ENCODE measurements at places on chromosomes 5 and 9.

GRCh38 chr5:103569313-103570060, 6.9 kb upstream of the NUDT12 start:
- no peak for DNase-seq

- DNase-seq, result no peak
Measured at GRCh38 chr9:34715639-34716215, 5.8 kb upstream of the CCL21 start.

- DNase-seq, result no peak
Measured at GRCh38 chr5:169569513-169569912, 14.1 kb upstream of the SPDL1 start.

- DNase-seq, result no peak
Measured at GRCh38 chr9:8494571-8494970, 695.0 kb upstream of the DMAC1 start.

GRCh38 chr5:158317507-158317906, 458.6 kb upstream of the CLINT1 start:
- DNase-seq, result no peak

GRCh38 chr5:120684213-120684612, 220.1 kb downstream of the PRR16 start:
- DNase-seq, result no peak

DNA sequence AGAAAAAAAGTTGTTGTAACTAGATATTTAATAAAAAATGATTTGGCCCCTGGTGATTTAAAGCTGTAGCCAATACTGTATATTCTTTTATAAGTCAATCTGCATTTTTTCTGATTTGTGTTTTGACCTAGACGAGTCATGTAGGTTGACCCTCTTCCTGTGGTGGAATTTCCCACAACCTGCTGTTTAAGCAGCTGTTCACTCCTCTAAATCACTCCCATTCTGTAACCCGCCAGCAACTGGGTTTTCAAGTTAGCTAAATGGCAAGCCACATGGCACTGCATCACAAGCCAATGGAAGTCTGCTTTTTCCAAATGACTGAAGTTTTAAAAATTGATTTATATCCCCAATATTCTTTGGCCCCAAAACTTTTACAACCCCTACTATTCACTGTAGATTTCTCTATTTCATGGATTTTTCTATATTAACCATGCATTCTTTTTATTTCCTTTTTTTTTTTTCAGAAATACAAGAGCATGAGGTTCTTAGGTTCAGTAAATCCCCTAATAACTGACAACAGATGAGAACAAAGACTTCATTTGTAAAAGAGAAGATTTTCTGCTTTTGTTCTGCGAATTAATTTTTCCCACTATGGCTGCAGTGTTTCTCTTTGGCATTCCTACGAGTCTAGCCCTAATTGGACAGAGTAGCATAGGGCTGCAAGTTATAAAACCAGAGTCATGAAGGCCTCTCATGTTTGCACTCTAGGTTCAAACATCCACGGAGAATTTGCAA, 184.5 kb upstream of the TLE4 start:
- no peak for DNase-seq

GRCh38 chr5:172164769-172165212, 23.2 kb downstream of the STK10 start:
- no peak for DNase-seq

GRCh38 chr5:149915392-149916260, 29.0 kb downstream of the PDE6A start:
- no peak for DNase-seq

DNA sequence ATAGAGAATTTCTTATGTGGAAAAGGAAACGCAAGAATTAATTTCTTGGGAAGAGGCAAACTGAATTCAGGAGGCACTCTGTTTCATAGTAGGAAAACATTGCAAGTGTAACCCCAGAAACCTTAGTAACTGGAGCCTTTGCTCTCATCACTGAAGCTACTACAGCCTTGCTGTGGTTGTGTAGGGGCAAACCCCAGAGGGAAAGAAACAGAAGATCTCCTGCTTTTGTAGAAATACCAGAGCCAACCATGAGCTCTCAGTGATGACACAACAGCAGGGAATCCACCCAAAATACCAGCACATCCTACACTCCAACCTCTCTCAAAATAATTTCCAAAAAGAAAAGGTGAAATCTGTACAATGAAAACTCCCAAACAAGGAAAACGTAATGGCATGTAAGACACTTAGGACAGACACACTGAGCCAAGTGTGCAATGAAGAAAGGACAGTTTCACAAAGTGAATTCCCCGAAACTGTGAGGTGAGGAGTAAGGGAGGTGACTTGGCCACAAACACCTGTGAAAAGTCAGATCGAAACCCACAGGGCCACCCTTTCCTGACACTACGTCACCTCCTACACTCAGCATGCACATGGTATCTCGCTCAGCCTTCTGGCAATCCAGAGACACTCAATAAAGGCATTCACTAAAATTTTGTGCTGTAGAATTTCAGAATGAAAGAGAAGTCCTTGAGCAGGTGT, 8.5 kb upstream of the ACSL6 start:
- DNase-seq, result no peak

DNA sequence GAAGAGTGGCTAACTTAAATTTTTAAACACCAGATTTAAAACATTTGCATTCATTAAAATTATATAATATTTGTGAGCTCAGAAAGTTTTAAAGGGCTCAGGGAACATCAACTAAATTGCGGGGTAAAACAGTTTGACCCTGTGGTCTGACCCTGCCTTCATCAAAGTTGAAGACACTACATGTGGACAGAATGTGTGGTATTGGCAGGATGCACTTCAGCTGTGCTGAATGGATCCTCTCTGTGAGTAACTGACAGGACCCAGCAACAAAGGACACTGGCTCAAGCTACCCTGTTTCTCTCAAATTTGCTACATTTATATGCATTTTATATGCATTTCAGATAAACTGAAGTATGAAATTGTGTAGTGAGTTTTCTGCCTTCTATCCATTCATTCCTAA, 288.5 kb downstream of the ZNF608 start:
- no peak for DNase-seq

DNA sequence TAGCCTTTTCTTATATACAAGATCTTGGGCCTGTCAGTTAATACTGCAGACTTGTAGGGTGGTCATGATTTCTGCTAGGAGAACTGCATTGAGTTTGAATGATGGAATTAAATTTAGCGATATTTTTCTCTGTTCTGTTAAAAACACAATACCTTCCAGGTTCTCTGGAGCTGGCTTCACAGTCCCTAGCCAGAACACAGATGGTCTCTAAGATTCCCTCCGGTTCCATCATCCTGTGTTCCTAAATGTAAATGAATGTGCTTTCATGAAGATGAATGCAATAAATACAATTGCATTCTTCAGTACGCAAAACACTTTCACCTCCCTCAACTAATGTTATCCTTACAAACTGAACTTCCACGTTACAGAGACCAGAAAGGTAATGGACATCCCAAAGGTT, 264.9 kb downstream of the ASTN2 start:
- no peak for DNase-seq

DNA sequence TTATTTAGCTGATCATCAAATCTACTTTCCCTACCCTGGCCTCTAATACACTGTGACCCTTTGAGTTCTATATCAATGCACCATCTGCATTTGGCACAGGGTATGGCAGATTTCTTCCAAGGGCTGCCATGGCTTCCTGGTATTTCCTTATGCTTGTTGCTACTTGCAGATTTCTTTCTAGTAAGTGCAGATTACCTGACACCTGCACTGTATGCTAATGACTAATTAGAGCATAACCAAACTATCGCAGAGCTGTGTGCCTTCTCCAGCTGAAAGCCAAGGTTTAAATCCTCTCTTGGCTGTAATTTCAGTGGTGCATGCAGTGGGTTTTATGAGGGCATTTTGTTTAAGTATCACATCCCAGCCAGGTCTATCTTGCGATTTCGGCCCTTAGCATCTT, 293.7 kb downstream of the KIF4B start:
- no peak for DNase-seq

- no peak for DNase-seq
Measured at GRCh38 chr5:82922086-82922734, 155.0 kb downstream of the TMEM167A start.

DNA sequence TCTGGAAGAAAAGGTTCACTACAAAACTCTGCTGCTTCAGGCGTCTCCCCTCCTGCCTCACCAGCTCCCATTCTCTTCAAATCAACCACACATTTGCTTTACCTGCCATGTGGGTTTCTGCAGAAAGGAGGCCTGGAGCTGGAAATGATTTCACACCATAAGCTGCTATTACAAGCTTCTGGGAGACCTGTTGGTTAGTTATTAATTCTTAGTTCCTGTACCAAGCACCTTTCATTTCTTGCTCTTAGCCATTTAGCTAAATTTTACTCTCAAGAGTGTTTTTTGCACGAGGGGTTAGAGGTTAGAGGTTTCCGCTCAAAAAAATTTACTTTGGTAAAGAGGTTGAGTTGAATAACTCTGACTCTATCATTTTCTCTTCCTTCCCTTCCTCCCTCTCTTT, 70.3 kb downstream of the MAP1B start:
- no peak for DNase-seq

DNA sequence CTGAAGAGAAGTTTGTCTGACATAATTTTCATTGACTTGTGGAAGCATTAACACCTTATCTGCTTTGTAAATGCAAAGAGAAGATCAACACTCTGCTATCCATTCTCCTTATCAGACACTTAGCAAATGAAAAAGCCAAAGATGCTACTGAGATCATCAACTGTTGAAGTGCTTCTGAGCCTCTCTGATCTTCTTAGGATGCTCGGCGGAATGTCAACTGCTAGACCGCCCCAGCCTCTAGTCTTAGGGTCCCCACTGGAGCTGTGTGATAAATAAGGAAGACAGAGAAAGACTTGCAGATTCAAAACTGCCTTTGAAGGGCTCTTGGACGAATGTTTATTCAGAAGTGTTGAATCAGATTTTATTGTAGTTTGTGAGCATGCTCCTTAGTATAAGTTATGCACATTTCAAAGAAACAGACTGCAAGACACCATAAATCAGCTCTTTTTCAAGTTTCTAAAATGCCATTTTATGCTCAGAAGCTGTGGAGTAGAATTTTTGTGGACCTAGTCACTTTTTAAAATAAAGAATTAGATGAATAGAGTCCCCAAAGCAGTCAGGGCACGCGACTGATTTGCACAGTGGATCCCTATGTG, 197.9 kb downstream of the DIRAS2 start:
- no peak for DNase-seq

DNA sequence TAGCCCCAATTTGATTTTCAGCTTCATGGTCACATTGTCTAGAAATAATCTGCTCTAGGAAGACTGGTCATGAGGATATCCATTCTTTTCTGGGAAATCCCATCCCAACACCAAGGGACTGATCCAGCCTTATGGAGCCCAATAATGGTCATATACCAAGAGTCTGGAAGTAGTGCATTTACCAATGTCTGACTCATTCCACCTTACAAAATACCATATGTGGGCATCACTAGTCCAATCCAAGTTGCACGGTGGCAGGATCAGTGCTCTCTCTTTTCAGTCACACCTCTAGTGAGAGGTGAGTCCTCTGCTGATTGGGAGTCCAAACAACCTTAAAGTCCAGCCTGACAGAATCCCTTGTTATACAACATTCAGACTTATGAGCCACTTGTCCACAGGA, 73.7 kb downstream of the FEM1C start:
- no peak for DNase-seq

GRCh38 chr9:93960221-93960970, 5.2 kb upstream of the BARX1 start:
- DNase-seq, result no peak

DNA sequence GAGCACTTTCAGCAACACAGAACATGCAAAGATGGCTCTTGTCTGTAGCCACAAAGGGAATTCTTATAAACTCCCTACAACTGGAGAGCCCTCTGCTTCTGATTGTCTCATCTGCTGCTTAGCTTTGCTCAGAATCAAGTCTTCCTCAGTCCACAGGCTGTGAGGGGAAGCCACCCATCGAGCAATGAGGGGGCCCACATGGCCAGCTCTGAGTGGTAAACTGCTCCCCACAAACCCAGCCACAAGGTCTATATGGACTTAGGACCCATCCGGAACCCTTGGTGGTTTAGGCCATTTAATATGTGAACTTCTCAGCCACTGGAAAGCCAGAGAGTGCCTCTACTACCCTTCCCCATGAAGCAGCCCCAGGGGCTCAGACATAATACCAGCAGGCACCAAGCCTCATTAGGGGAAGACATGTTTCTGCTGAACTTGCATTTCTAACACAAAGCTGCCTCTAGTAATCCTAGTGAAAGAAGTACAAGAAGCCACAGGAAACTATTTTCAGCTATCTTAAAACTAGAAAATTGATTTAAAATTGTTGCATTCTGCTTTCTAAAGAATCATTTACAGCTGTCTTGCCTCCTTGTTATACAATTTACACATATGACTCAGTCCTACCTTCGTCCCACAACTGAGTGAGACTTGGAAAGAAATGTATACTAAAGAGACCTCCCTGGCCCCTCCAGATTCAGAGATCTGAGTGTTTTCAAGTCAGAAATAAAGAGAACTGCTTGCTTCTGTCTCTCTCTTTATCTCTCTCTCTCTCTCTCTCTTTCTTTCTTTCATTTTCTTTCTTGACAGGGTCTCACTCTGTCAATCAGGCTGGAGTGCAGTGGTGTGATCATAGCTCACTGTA, 90.2 kb downstream of the ESM1 start:
- DNase-seq, result no peak

DNA sequence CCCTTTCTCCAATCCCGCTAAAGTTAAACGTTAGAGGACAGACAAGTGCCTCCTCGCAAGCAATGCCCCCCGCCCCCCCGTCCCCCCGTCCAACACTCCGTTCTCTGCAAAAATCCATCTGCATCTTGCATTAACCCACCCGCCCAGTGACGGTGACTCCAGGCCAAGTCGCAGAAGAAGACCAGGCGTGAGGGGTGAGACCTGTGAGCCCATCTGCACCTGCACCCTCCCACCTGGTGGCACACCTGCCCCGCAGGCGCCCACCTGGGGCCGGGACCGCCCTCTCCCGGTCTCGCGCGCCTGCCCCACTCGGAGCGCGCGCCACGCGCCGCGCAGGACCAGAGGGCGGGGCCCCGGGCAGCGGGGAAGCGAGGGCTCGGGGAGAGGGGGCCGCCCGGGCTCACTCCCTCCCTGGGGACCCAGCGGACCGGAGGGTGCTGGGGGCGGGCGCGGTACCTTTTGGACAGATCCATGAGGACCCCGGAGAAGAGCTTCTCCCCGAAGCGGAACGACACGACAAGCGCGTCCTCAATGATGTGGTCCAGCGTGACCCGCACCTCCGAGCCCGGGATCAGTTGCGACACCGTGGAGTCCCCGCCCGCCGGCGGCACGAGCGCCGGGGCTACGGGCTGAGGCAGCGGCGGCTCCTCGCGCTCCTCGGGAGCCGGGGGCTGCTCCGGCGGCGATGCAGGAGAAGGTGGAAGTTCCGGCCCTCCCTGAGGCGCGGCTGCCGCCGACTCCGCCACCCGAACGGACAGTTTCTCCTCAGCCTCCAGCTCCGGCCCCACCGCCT, 705 bp downstream of the PWWP2A start:
- no peak for DNase-seq

DNA sequence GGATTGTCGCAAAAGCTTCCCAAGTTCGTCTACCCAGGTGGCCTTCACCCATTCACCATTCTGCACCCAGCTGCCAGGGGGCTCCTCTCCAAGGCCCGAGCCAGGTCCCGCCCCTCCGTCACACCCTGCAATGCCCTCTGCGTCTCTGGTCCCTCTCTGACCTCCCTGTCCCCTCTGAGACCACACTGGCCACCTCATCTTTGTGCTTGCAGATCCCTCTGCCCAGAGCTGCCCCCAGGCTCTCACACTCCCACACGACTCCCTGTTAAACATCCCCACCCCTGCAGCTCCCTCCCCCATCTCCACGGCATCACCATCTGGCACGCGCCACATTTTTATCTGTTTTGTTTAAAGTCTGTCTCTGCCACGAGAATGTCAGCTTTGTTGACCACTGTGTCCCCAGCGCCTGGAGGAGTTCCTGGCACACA, 243.6 kb downstream of the PBX3 start:
- DNase-seq, result no peak

GRCh38 chr5:19314840-19315239, 673.2 kb downstream of the CDH18 start:
- DNase-seq, result no peak

All from fibroblast of skin of left quadriceps (primary cell).